EH (cell line): ENCODE measurements at places on chromosomes 6 and 20.

- peak; percentile 62 for DNase-seq
Observed at GRCh38 chr6:132298344-132298949, 102.8 kb downstream of the MOXD1 start.

GRCh38 chr6:123771126-123771525 is 32.5 kb upstream of the NKAIN2 start:
- DNase-seq: no peak

GRCh38 chr6:46042355-46042999 is 26.8 kb upstream of the CLIC5 start:
- peak; percentile 47 for DNase-seq

DNA sequence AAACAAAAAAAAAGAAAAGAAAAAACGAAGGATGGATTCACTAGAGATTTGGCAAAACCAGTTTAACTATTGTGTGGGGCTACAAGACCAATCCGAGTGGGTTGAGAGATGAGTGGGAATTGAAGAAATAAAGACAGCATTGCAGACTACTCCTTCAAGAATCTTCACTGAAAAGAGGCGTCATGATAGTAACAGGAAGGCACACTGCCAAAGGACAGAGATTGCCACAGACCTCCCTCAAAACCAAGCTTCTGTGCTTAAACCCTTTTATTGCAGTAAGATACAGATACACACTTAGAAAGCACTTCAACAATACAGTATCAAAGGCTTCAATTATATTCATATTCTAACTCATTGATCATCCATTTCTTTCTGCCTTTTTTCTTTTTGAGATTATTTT is 103.9 kb downstream of the IPCEF1 start:
- DNase-seq: no peak

- DNase-seq: no peak
Observed at GRCh38 chr20:10453241-10453640, 18.1 kb downstream of the SLX4IP start.

DNA sequence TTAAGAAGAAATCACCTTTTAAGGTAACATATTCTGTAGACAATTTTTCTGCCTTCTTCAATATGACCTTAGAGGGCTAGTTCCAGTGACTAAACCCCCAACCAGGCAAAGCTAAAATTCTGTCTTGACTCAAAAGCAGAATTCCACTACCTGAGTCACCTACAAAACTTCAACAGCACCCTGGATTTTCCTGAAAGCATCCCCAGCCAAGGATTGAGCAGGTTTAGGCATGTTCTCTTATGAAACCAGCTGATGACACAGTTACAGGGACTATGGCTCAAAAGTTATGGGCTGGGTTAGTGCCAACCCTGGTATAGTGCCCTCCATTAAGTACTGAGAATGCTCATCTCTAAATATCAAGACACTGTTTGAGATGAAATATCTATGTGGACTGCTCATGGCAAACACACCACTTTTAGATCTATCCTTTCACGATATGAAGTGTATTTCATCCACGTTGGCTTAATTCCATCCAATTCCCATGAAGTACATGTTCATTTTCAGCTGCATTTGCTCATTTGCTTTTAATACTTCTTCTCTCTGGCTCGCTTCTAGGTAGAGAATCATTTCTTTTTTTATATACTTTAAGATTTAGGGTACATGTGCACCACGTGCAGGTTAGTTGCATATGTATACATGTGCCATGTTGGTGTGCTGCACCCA is 53.6 kb upstream of the TNFAIP3 start:
- no peak for DNase-seq

DNA sequence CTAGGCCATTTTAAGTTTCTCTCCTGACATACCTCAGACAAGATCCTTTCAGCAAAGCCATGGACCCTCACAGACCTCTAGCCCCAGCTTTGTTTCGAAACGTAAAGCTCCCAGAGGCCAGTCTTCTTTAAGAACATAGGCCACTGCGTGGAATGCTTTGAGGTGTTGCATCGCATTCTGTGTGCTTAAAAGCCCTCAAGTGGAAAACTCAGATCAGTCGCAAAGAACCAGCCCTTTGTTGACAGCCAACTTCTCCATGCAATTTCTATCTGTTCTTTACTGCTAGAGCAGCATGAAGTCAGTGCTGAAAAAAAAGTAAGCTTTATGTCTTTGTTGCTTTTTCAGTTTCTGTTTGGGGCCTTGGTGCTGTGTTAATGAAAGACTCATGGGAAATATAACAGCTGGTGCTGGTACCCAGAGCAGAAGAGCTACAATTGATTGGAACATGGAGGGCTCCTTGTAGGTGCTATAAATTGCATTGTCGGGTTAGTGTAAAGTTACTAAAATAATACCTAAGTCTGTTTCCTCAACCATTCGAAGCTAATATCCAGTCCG is 142.6 kb downstream of the MAP3K7 start:
- no peak for DNase-seq

- DNase-seq: no peak
Observed at GRCh38 chr6:57259064-57259463, 37.0 kb upstream of the RAB23 start.

GRCh38 chr6:25548451-25548850 is 103.6 kb upstream of the SCGN start:
- no peak for DNase-seq
